Activated T-helper 17 cell treated with anti-CD3 and anti-CD28 coated beads, Interleukin-2, amount 50 U/mL, for 72 hours (primary cell): ENCODE measurements at places on chromosomes 2 and 18. TPM values are rescaled to one million over a fixed set of nuclear protein-coding genes. Genes with fewer than 3 reads are reported as not detected.

The ST8SIA3 gene
- total RNA-seq: not detected

The MYO5B gene
- not detected for total RNA-seq

The MAP4K3 gene
- 8.9 TPM for total RNA-seq

The COL5A2 gene
- total RNA-seq: 0.32 TPM

GRCh38 chr2:170332676-170333402, 154.9 kb downstream of the MYO3B start:
- ATAC-seq: no peak

DNA sequence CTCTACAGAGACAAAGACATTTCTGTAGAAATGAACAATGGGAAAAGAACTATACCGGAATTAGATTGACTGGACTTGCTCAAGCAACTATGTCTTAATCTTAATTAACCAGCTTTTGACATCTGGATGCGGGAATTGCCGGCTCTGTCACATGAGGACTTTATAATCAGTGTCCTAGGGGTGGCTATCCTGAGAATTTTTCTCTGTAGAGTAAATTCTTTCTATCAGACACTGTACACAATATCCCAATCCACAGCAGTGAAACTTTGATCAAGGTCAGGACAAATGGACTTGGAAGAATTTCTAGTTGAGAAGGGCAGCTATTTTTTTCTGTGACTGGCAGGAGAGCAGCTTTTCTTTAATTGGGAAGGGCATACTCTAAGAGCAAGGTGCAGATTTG, 322.1 kb downstream of the HRH4 start:
- no peak for ATAC-seq

GRCh38 chr2:118050386-118050785, 36.5 kb upstream of the CCDC93 start:
- no peak for ATAC-seq

DNA sequence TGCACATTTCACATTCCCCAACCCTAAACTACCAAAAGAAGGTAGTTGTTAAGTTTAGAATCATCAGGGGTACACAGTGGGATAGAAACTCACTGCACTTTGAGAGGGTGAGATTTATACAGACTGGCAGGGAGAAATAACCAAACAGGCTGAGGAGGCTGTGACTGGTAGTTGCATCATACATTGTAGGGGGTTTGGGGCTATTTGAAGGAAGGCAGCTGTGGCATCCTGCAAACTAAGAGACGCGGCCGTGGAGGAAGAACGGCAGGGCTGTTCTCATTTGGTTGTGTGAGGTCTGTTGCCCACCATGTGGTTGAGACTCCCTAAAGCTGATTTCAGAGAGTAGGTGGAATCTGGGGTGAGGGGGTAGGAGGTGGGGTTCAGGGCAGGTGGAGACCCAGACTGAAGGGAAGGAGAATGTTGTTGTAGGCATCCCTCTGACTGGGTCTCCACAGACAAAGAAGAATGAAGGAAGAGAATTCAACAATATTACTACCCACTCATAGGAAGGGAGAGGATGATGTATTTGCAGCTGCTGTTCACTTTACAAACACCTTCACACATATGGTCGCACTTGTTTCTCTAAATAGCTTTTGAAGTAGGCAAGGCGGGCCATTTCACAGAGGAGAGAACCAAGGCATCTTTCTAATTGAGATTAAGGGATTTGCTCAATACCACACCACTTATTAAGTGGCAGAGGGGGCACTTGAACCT, 170.9 kb upstream of the SIX2 start:
- no peak for ATAC-seq

DNA sequence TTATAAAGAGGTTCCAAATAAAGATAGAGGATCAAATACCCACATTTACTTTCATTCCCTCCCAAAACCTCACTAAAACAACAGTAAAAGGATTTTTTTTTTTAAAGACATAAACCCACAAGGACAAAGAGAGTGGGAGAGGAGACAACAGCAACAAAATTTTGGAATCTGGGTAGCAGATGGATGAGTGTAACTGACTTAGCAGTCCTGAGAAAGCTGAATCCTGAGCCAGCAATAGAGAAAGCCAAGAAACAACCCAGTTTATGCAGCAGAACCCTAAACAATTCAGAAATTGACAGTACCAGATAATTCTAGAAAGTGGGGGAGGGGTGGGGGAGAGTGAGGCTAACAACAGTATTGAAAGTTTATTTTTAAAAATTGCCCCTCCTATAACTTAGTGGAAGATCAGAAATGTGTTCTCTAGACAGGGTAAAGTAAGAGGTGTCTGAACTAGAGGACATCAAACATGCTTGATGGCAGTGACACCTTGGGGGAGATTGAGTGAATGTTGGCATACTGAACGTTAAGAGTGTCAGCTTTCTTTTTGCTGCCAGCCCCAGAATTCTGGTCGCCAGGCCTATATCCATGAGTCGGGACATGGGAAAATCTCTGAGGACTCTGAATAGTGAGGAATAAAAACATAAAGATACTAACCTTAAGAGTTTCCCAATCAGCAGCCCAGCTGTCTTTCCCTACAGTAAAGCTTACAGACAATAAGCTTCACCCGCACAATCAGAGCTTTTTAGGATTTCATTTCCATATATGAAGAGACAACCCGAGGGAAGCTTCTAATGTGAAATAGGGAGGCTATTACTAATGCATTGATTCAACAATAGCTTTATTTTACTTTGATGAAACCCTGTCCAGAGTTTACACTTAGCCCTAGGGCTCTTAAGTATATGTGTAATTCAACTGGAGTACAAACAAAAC, 128.0 kb upstream of the ALPP start:
- no peak for ATAC-seq

DNA sequence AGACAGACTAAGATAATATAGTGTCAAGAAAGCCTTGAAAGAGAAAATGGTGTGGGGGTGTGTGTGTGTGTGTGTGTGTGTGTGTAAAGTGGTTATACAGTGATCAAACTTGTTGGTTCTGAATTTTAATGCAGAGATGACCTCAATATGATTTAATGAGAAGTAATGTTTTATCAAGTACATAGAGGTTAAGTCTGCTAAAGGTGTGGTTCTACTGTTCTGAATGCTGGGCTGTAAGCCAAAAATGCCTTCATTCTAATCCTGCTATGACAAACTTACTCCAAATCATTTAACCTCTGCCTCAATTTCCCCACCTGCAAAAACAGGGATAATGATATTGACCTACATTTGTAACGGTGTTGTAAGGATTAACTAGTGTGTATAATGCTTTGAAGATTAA, 87.9 kb downstream of the WDPCP start:
- no peak for ATAC-seq

DNA sequence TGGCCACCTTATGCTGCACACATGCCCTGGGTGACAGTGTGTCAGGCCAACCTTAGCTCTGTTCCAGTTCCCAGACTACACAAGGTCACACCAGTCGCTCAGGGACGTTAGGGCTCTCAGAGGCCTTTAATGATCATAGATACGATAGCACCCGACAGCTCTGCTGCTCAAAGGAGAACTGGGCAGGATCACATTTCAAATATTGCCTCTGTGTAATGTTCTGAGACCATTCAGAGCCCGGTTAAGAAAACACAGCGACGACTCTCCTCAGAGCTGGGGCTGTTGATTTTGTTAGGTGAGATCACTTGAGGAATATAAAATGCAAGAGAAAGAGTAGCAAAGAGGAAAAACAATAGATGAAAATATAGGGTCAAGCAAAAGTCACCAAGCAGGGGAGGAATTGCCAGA, 166.6 kb upstream of the TANK start:
- ATAC-seq: no peak

GRCh38 chr2:214560618-214561190, 149.8 kb downstream of the VWC2L start:
- no peak for ATAC-seq

DNA sequence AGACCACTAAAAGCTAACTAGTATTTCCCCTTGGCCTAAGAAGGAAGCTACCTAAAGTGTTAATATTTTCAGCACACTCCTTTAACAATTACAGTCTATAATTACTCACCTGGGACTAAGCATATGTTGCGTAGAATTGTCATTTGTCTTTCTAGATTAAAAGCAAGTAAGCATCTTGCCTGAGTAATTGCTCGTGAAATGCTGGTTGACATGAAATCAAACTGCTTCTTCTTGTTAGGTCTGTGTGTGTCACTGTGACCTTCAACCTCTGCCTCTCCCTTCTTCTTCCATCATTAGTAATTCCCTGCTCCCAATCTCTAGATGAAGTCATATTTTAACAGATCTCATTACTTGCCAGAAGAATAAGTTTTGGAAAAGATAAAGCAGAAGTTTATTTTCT, 212.2 kb downstream of the XIRP2 start:
- no peak for ATAC-seq

GRCh38 chr2:219637842-219638185, 10.4 kb downstream of the SLC4A3 start:
- ATAC-seq: no peak

- ATAC-seq: no peak
These were observed 28.2 kb downstream of the SOX11 start for GRCh38 chr2:5720426-5720825.

DNA sequence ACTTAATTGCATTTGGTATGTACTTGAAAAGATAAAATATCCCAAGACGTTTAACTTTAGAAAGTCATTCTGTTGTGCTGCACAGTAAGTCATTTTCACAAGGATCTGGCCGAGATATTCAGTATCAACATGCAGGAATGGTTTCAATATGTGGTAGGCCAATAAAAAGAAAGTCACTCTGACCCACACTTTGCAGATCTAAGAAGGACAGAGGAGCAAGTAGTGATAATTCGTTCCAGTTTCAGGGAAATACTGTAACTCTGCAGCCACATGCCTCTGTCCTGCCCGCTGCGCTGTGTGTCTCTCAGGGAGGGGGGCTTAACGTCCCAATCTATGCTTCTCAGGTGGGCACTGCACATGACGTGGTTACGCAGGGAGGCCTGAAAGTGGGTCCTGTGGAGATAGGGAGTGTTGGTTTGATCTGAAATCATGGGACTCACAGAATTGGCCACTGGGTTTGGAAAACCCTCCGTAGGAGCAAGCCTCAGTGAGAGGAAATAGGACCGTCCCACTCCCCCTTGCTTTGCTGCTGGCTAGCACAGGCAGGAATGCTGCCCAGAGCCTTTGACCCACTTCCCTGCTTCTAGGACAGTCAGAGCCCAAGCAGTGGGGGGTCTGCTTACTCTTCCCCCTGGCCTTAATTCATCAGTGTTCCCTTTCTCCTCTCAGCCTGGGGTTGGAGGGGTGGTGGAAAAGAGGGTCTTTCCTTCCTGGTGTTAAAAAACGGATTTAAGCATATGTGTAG, 314.7 kb upstream of the SPRED2 start:
- no peak for ATAC-seq

DNA sequence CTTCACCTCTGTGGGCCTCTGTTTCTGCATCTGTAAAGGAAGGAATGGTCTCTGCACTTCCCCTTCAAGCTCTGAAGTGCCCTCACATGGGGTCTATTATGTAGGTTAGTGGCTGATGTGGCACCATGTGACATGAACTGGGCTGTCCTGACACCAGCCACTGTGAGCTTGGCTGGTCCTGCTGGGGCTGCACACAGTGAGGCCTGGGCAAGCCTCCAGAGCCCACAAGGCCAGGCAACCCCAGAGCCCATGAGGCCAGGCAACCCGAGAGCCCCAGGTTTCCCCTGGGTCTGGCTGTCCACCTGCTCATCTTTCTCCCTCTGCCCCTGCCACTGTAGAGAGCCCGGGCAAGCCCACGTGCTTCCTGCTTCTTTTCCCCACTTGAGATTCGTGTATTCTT, 150.1 kb upstream of the SMAD2 start:
- no peak for ATAC-seq

DNA sequence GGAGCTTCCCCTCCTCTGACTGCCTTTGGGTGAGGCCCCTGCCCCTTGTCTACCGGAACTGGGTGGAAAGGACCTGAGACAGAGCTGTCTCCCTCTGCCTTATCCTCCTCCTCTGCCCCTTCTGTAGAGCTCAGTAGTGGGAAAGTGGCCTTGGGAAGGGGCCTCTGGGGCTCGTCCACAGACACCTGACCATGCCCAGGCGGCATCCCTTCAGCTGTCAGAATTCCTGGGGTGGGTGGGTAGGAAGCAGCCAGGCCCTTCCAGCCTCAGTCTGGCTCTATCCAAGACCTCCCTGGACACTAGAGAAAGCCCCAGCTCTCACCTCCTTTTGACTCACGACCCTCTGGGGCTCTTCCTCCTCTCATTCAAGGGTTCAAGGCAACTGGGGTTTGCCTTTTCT, 35.6 kb downstream of the B3GNT2 start:
- no peak for ATAC-seq
